Right renal cortex interstitium (tissue), 3 donors: ENCODE measurements at places on chromosomes 1 and 21. TPM values are rescaled to one million over a fixed set of nuclear protein-coding genes. Genes with fewer than 3 reads are reported as not detected.

The TCHH gene
- 0.03 TPM for polyA plus RNA-seq

The ARPC5 gene
- polyA plus RNA-seq: 152 TPM

The RAP1GAP gene
- 16.9 TPM for polyA plus RNA-seq

The EFNA1 gene
- 68.2 TPM for polyA plus RNA-seq

The ATP1A2 gene
- polyA plus RNA-seq: 4.2 TPM

The PNRC2 gene
- polyA plus RNA-seq: 232 TPM

The FMO4 gene
- 17.0 TPM for polyA plus RNA-seq

The CAMSAP2 gene
- 41.7 TPM for polyA plus RNA-seq

The TAS1R1 gene
- not detected for polyA plus RNA-seq

The MATN1 gene
- polyA plus RNA-seq: 0.21 TPM

The COL16A1 gene
- polyA plus RNA-seq: 30.8 TPM

The OR2AK2 gene
- not detected for polyA plus RNA-seq

The CLDN19 gene
- polyA plus RNA-seq: 75.8 TPM

The IVL gene
- polyA plus RNA-seq: 0.21 TPM

The RGS8 gene
- polyA plus RNA-seq: 0.04 TPM

The PDZK1IP1 gene
- 38.9 TPM for polyA plus RNA-seq

The EXTL1 gene
- 1.5 TPM for polyA plus RNA-seq

The SMCP gene
- not detected for polyA plus RNA-seq

The TRABD2B gene
- 16.7 TPM for polyA plus RNA-seq

The NPHS2 gene
- 513 TPM for polyA plus RNA-seq

The C4BPA gene
- 0.47 TPM for polyA plus RNA-seq

The HSD3B2 gene
- 1.3 TPM for polyA plus RNA-seq

The CHODL gene
- polyA plus RNA-seq: 62.5 TPM

The ATP5PB gene
- 460 TPM for polyA plus RNA-seq

The AADACL3 gene
- polyA plus RNA-seq: not detected

The AXDND1 gene
- 12.7 TPM for polyA plus RNA-seq

The NTMT2 gene
- polyA plus RNA-seq: not detected

The LHX4 gene
- polyA plus RNA-seq: 1.5 TPM

The LHX8 gene
- polyA plus RNA-seq: not detected

The ZFP69 gene
- 7.2 TPM for polyA plus RNA-seq

The NHLH1 gene
- polyA plus RNA-seq: 0.13 TPM

The INSRR gene
- polyA plus RNA-seq: 1.3 TPM

The SERBP1 gene
- polyA plus RNA-seq: 400 TPM

The KCNH1 gene
- polyA plus RNA-seq: 0.16 TPM

The CR2 gene
- polyA plus RNA-seq: 1.9 TPM

The SNIP1 gene
- polyA plus RNA-seq: 15.1 TPM

The AQP10 gene
- polyA plus RNA-seq: not detected

The MFSD2A gene
- polyA plus RNA-seq: 2.2 TPM

The CA6 gene
- not detected for polyA plus RNA-seq

The SRRM1 gene
- polyA plus RNA-seq: 119 TPM

The S100A16 gene
- 100 TPM for polyA plus RNA-seq

The TNFRSF9 gene
- polyA plus RNA-seq: 0.18 TPM

The TOMM40L gene
- polyA plus RNA-seq: 16.7 TPM

The NEXN gene
- polyA plus RNA-seq: 15.4 TPM

The ALPL gene
- 30.2 TPM for polyA plus RNA-seq

The UMODL1 gene
- 0.04 TPM for polyA plus RNA-seq

The ITLN2 gene
- 0.47 TPM for polyA plus RNA-seq

The CLEC20A gene
- polyA plus RNA-seq: 0.37 TPM
